ENCODE measurements at places on chromosomes 6 and 20.

GRCh38 chr20:10832141-10832540 is 158.3 kb upstream of the JAG1 start:
- DNase-seq = no peak

DNA sequence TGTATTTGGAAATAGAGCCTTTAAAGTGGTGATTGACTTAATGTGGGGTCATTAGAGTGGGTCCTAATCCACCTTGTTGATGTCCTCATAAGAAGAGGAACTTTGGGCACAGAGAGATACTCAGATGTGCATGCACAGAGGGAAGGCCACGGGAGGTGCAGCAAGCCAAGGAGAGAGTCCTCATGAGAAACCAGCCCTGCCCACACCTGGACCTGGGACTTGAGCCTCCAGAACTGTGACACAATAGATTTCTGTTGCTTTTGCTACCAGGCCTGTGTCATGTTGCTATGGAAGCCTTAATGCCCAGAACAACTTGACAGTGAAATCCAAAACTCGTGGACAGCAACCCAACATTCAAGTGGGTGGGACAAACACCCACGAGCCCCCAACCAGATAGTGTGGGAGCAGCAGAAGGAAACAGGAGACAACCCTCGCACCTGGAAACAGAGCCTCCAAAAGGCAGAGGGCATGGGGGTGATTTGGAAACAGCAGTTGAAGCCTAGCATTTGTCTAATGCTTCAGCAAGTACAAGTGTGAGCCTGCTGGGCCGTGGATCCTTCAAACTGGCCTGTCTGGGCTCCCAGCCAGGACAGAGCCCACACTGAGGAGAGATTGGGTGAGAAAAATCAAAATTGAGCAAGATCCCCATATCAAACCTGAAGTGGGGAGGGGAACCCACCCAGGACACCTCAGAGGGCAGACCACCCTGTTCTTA is 201.0 kb upstream of the CST7 start:
- peak; percentile 17 for DNase-seq

- DNase-seq = no peak
Observed at GRCh38 chr6:26592649-26593048, 4.1 kb upstream of the ABT1 start.

DNA sequence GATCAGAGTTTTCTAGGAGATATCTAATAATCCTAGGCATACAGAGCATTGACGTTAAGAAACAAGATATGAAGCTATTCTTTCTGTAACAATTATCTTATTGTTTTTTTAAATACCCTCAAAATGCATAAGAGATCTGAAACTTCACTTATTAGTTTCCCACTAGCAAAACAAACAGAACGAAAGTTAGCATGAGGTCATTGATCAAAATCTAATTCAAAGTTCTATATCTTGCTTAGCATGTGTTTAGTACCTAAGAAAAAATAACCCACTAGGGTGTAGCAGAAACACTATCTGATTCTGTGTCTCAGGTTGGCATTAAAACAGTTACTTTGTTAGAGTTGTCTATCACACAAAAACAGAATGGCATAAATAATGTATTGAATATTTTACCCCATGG is 1288.4 kb downstream of the EPHA7 start:
- no peak for DNase-seq

DNA sequence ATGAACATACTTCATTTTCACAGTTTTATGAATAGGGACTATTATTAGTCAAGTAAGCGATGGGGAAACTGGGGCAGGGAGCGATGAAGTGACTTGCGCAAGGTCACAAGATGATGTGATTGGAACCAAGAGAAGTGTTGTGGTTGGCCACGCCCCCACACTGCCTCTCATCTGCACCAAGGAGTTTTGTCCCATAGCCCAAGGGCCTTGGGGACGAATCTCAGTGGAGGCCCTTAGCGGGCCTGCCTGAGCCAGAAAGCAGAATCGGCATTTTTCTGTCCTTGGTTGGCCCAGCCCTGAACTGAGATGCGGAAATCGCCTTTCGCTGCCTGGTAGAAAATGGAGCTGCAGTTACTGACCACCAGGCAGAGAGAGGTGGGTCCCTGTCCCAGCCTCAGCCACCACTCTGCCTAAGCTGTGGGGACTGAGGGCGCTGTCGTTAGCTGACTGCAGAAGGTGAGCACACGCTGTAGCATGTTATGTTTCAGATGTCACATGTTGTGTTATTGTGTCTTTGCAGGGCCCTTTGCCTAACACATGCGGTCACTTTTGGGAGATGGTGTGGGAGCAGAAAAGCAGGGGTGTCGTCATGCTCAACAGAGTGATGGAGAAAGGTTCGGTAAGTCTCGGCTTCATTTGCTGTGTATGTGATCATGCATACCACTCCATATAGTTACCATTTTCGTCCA is 57.8 kb downstream of the PTPN1 start:
- no peak for DNase-seq

GRCh38 chr20:41065716-41066115 is 37.1 kb downstream of the TOP1 start:
- DNase-seq = no peak

- no peak for DNase-seq
Observed at GRCh38 chr6:167949121-167949684, 48.3 kb upstream of the KIF25 start.

DNA sequence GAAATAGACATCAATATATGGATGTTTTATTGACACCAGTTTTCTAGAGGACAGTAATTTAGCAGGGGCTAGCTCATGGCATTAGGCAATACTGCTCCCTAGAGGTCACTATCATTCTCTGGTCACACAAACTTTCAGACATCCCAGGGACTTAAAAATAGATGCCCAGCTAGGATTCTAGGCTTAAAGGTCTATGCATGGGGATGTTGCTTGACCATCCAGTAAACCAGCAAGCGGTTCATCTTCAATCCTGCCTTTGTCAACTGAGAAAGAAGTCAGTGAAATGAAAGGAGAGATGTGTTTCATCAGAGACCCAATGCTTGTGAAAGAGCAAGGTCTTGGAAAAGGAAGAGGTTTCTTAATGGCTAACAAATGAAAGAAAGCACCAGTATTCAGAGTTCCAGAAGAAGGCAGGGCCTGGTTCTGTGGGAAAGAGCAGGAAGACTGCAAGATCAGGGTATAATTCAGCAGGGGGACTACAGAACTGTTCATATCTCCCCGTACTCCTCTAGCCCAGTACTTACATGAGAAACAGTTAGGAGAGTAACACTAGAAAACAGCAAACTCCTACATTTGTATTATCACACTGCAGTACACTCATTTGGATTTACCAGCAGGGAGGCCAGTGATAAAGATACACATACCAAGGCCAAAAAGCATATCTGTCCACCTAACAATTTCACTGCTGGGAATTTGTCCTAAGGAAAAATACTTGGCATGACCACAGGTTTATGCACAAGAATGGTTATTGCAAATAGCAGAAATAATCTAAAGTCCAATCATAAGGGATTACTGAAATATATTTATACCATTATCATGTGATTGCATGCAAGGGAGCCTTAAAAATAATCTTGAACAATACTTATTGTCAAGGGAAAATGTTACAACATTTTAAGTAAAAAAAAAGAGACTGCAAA is 151.4 kb upstream of the LAMA2 start:
- peak; percentile 64 for DNase-seq

GRCh38 chr6:39251406-39251805 is 22.1 kb upstream of the KCNK5 start:
- DNase-seq = no peak

- DNase-seq = no peak
Observed at GRCh38 chr6:112298816-112299281, 44.5 kb upstream of the LAMA4 start.

- no peak for DNase-seq
Observed at GRCh38 chr20:63441136-63442099, 31.0 kb downstream of the KCNQ2 start.

DNA sequence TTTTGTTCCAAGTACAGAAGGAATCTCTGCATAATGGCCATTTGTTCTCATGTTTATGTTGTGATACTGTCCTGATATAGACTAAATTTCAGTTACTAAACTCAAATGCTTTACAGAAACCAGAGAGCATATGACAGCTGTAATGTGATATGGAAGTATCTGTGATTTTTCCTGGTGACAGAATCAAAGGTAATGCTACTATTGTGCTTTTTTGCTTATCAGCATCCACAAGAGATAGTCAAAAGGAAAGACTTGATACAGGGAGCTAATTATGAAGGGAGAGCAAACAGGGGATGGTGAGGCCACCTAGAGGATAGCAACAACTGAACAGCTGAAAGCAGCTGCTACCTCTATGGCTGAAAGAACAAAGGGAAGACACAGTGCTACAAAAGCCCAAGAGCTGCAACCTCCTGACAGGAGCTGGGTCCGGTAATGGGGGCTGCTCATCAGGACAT is 181.4 kb downstream of the PHF3 start:
- peak; percentile 72 for DNase-seq

- DNase-seq = no peak
Observed at GRCh38 chr6:44451803-44452695, 64.5 kb downstream of the CDC5L start.

- DNase-seq = peak; percentile 93
Observed at GRCh38 chr6:42075159-42075838, 25.0 kb downstream of the TAF8 start.

DNA sequence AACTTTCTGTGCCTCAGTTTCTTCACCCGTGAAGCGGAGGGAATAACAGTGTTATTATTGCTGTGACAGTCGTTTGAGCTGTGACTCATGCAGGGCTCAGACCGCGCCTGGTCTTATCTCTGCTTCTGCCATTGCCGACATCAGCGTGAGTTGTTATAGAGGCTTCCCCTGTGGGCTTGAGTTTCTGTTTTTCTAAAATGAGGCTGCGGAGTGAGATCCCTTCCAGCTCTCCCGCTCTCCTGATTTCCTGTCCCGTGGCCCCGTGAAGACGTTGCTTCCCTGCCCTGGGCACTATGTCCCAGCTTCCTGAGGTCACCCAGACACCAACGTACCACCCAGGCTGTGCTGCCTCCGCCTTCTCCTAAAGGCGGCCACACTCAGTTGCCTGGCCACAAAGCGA is 278.5 kb downstream of the BMP7 start:
- no peak for DNase-seq

DNA sequence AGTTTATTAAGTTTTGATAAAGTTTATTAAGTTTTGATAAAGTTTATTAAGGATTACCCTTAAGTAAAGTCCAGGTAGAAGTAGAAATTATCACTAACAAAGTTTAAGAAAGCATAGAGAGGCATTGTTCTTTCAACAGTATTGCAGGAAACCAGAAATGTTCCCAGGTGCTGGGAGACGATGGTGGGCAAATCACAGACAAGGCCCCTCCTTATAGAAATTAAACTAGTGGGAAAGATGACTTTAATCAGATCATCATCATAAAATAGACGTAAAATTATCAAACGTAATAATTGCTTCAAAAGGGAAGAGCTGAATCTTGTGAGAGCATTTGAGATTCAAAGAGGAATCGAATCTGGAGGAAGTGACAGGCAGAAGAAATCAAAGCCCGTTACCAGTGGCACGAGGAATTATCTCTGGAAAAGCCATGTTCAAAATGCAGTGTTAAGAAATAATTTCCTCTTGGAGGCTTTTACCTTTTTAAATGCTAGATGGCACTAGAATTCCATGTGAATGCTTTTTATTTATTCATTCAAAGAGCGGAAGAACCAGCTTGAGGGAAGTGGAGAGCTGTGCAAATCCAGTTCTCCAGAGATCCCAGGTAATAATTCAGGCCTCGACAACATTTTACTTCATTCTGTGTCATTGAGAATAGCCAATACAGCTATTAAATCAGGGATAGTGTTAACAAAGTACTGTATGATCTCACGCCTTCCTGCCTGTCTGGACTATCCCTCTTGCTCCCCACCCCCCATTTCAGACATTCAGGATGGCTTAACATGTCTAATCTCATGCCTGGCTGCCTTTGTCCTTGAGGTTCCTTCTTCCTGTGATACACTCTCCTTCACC is 1.0 kb upstream of the APMAP start:
- DNase-seq = peak; percentile 10
